ENCODE measurements at places on chromosomes 4 and X.
A peak's percentile ranks its signal among the peaks of the same experiment; 100 is the strongest.

DNA sequence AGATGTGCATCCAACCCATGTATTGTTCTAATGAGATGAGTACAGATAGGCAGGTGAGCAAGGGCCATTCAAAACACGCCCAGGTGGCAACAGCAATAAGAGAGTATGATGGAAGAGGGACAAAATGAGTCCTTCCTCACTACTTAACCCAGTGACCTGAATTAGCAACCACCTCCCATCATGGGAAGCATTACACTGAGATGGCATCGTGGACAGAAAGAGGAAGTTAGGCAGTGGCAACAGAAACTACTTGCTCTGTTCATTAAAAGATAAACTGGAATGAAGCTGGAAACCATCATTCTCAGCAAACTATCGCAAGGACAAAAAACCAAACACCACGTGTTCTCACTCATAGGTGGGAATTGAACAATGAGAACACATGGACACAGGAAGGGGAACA is 17.2 kb downstream of the RXFP1 start:
- peak; percentile 88 for DNase-seq

- no peak for DNase-seq
These were observed 228.1 kb downstream of the QDPR start for GRCh38 chr4:17283832-17284231.

- no peak for DNase-seq
These were observed 168.6 kb upstream of the CLNK start for GRCh38 chr4:10853196-10853595.

GRCh38 chr4:148515248-148515647 is 73.0 kb upstream of the NR3C2 start:
- no peak for DNase-seq

DNA sequence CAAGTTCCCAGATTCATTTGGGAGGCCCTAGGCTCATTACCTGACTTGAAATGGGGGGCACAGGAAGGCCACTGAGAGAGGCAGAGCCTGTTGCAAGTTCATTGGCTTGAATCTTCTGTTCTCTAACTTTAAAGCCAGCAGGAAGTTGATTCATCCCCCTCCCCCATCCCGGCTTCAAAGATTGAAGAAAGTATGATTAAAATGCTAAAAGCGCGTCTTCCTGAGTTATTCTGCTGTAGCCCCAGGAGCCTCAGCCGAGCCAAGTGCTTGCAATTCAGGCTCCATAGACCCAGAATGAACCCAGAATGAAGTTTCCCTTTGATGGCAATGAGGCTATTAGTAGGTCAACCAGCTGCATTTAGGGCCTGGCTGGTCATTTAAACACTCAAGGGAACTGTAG is 14.7 kb downstream of the CHST7 start:
- peak; percentile 47 for DNase-seq

DNA sequence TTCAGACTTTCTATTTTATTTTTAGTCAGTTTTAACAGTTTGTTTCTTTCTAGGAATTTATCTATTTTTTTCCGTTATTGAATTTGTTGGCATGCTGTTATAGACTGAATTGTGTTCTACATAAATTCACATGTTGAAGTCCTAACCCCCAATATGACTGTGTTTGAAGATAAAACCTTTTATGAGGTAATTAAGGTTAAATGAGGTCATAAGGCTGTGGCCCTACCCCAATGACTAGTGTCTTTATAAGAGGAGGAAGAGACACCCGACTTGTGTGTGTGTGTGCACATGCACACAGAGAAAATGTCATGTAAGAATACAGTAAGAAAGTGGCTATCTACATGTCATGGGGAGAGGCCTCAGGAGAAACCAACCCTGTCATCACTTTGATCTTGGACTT is 146.3 kb downstream of the BRWD3 start:
- no peak for DNase-seq

DNA sequence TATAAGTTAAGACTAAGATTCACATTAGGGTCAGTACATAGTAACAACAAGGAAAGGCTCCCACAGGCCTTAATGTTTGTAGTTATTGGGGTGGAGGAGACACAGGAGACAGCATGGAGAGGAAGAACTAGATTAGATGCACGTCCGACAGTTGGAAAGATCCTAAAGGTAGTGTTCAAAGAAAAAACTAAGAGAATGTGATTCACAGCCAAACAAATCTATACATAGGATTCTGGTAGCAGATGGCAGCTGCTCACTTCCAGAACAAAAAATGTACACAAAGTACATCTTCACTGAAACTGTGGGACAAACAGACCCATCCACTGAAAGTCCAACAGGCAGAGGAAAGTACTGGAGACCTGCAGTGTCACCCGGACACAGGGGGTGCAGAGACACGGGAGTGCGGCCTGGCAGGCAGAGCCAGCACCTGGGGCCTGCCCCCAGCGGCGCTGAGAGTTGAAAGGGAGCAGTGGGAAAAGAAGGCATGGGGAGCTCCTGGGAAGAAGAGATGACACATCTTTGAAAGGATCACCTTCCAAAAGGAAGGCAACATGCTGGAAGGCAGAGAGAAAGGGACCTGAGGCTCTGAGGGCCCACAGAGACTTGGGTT is 40.0 kb downstream of the NELFA start:
- no peak for DNase-seq

- no peak for DNase-seq
These were observed 262.2 kb downstream of the ARHGAP10 start for GRCh38 chr4:147994076-147994475.

DNA sequence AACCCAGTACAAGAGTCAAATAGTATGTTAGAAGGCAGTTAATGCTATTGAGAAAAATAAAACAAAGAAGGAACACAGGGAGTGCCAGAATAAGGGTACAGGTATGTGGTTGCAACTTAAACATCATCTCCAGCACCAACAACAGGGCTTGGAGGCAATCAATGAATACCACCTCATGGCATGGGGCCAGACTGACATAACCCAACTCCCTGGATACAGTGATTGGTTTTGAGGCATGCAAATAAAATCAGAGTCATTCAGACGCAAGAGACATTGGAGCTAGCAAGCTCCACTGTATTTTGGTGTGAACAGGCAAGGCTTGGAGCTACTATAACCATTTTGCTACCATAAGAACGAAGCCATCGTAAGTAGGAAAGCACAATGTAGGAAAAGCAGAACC is 56.7 kb downstream of the PPP3CA start:
- no peak for DNase-seq

- no peak for DNase-seq
These were observed 175.9 kb upstream of the LCORL start for GRCh38 chr4:18197467-18197866.

DNA sequence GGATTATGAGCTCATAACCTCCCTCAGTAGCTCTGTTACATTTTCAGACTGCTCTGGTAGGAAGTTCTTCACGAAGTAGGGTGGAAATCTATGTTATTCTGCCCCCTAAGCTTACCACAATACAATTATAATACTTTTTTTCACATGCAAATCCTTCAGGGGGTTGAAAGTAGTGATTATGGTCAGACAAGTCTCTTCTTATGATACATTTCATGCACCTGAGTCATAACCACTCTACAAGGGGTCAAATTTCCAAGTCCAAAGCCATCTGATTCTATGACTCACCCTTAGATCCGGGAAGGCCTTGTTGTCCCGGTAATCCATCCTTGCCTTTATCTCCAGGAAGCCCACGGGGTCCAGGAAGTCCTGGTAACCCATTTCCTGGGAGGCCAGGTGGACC is 95.2 kb downstream of the ATG4A start:
- DNase-seq, result no peak
